Activated CD8-positive, alpha-beta T cell treated with anti-CD3 and anti-CD28 coated beads, Interleukin-2, amount 10 ng/mL, durations not matched to agents 7 days and 5 days (primary cell): ENCODE measurements at places on chromosomes 4 and X. TPM values are rescaled to one million over a fixed set of nuclear protein-coding genes. Genes with fewer than 3 reads are reported as not detected.

Gene EPHA5
- total RNA-seq, result not detected

Gene SUPT20HL2
- total RNA-seq, result not detected

Gene REELD1
- total RNA-seq, result not detected

Gene SMPX
- total RNA-seq, result not detected

Gene SYTL5
- total RNA-seq, result not detected

Gene VGLL1
- total RNA-seq, result not detected

Gene FMR1
- 44.5 TPM for total RNA-seq

Gene PTTG2
- total RNA-seq, result 2.2 TPM

Gene IL3RA
- 0.61 TPM for total RNA-seq

Gene TENM3
- total RNA-seq, result not detected

Gene TGIF2LX
- not detected for total RNA-seq

Gene POU4F2
- total RNA-seq, result not detected

Gene HTN3
- total RNA-seq, result not detected

Gene MAGEA10
- total RNA-seq, result not detected

Gene CTAG1A
- not detected for total RNA-seq

Gene OPN1MW2
- total RNA-seq, result not detected

Gene GABRA4
- total RNA-seq, result not detected

Gene FHDC1
- total RNA-seq, result 0.24 TPM

Gene ADH1B
- total RNA-seq, result not detected

Gene ENAM
- not detected for total RNA-seq

Gene RBM46
- not detected for total RNA-seq

Gene AVPR2
- total RNA-seq, result not detected

Gene GPC4
- not detected for total RNA-seq

Gene EDNRA
- not detected for total RNA-seq

Gene TEX13C
- not detected for total RNA-seq

Gene P2RY8
- 65.5 TPM for total RNA-seq

Gene VCX
- total RNA-seq, result not detected

Gene UGT2B11
- not detected for total RNA-seq

Gene USP17L15
- total RNA-seq, result not detected

Gene DCAF4L1
- total RNA-seq, result 0.21 TPM

Gene DMRTC1B
- total RNA-seq, result 0.18 TPM

Gene CTSO
- total RNA-seq, result 2.4 TPM

Gene SHROOM2
- total RNA-seq, result not detected
